ENCODE measurements at places on chromosomes 5 and 9. TPM values are rescaled to one million over a fixed set of nuclear protein-coding genes. Genes with fewer than 3 reads are reported as not detected.

SVEP1 gene
- 1.6 TPM for total RNA-seq

MYO10 gene
- 36.3 TPM for total RNA-seq

SPATA31C1 gene
- not detected for total RNA-seq

MRPS27 gene
- 56.4 TPM for total RNA-seq

FREM1 gene
- not detected for total RNA-seq

ZNF883 gene
- 0.85 TPM for total RNA-seq

IFNK gene
- total RNA-seq, result not detected

KCNV2 gene
- total RNA-seq, result not detected

SPAG8 gene
- total RNA-seq, result 0.35 TPM

HSDL2 gene
- 24.3 TPM for total RNA-seq

BTNL3 gene
- not detected for total RNA-seq

SLC23A1 gene
- 1.5 TPM for total RNA-seq

PCDHGC5 gene
- total RNA-seq, result not detected
